Fibroblast of skin of left biceps (primary cell): ENCODE measurements at places on chromosomes 12 and 14.

GRCh38 chr12:3987571-3987970 is 114.4 kb upstream of the PARP11 start:
- no peak for DNase-seq

GRCh38 chr12:72256725-72257124 is 15.4 kb upstream of the TRHDE start:
- DNase-seq, result no peak

- no peak for DNase-seq
These were observed 1204.8 kb downstream of the GALC start for GRCh38 chr14:86788224-86788623.

DNA sequence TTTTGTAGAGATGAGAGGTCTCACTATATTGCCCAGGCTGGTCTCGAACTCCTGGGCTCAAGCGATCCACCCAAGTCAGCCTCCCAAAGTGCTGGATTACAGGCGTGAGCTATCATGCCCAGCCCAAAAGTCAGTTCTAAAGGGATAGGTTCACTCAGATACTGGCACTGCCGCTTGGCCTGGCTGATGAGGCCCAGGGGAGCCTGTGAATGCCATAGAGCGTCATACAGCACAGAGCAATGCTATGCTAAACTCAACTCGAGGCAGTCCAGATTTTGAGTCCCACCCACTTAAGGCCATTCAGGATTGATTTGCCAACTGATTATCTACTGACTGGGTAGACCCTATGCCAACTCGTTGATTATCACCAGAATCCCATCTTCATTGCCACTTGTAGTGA is 179.4 kb downstream of the ESR2 start:
- DNase-seq, result no peak

DNA sequence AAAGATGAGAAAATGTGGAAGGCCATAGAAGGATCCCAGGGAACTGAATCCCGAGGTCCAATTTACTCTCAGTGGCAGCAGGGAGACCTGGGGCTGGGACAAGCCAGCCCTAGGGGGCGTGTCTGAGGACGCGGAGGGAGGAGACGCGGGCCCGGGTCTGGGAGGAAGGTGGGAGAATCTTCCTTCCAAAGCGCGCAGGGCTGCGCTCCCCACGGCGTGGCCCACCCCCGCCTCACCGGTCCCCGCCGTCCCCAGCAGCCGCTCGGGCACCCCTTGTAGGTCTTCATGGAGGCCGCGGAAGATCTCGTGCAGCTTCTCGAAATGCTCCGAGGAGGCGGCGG is 323 bp downstream of the VTI1B start:
- no peak for DNase-seq

DNA sequence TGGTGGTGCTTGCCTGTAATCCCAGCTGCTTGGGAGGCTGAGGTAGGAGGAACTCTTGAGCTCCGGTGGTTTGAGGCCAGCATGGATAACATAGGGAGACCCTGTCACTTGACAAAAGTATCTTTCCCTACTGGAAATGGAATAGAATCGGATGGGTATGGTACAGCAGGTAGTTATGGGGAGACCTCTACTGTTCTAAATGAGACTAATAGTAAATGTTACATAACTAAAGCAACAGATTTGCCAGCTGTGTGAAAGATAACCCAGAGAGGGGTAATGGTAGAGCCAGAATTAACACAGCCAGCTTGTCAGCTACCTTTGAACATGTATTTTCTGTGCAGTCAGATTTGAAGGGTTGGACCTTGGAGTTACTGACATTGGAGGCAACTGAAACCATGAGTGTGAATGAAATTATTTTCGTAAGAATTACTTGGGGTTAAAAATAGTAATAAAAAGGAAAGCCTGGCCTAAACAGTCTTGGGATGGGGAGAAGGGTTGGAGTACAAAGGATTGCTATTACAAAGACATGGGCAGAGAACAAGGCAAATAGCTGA is 21.7 kb upstream of the NUP107 start:
- no peak for DNase-seq

DNA sequence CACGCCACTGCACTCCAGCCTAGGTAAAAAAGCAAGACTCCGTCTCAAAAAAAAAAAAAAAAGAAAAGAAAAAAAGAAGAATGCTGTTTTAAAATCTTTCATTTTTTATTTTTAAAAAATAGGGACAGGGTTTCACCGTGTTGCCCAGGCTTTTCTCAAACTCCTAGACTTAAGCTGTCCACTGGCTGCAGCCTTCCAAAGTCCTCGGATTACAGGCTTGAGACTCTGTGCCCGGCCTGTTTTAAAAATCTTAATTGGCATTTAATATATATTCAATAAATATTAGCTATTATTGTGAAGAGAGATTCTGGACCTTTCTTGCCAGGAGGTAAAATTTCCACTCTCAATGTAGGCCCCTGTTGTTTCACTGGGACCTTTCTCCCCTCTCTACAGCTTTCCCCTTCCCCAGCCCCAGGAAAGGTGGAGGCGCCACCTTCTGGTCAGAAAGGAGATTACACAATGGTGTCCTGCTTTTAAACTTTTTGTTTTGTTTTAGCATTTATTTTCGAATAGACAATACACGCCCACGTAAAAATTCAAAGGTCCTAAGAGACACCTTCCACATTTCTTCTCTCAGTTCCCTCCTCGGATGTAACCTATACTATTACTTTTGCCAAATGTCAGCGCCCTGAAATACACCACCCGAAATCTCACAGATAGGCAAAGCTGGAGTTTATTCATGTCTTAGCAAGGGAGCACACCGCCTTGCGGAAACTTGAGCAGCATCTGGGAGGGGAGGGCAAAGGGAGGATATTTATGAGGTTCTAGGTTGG is 23.8 kb upstream of the PHC1 start:
- no peak for DNase-seq

- DNase-seq, result no peak
These were observed 243.1 kb downstream of the AKAP6 start for GRCh38 chr14:32571995-32572866.

- no peak for DNase-seq
These were observed 10.7 kb upstream of the SNAPC1 start for GRCh38 chr14:61751475-61751989.

- no peak for DNase-seq
These were observed 130.8 kb upstream of the EGLN3 start for GRCh38 chr14:34081576-34082136.
